ENCODE measurements at places on chromosomes 11 and 22.

- no peak for DNase-seq
Observed at GRCh38 chr22:45428391-45429385, 15.2 kb downstream of the RIBC2 start.

DNA sequence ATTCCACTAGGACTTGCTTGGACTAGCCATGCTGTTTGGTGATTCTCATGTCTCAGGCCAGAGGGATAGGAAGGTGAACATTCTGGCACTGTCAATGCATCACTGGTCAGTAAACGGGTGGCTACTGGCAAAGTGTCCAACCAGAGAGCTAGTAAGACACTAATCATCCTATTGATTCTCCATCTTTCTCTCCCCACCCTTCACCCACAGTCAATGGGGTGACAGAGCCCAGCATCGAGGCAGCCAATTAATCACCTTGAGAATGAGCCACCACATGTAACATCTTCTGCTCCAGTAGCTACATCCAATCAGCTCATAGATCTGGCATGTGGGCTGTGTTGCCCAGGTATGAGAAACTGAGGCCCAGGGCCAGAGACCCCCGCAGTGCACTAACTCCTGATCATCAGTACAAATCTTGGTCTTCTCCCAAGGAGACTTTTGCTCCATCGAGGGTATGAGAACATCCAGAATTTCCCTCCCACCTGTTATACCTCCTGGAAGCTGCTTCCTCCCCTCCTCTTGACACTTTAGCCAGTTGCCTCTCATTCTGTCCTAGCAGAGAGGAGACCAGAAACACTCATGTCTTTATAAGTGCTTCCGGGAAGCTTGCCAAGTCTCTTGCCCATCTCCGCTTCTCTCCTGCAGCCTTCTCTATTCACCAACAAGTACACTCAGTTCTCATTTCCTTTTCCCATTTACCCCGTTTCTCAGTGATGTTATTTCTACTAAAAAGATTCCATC is 17.0 kb downstream of the HTR3A start:
- peak; percentile 74 for DNase-seq

GRCh38 chr11:34960277-34960676 is 43.9 kb downstream of the PDHX start:
- no peak for DNase-seq

- DNase-seq = no peak
Observed at GRCh38 chr11:113673550-113674396, 32.3 kb downstream of the TMPRSS5 start.

DNA sequence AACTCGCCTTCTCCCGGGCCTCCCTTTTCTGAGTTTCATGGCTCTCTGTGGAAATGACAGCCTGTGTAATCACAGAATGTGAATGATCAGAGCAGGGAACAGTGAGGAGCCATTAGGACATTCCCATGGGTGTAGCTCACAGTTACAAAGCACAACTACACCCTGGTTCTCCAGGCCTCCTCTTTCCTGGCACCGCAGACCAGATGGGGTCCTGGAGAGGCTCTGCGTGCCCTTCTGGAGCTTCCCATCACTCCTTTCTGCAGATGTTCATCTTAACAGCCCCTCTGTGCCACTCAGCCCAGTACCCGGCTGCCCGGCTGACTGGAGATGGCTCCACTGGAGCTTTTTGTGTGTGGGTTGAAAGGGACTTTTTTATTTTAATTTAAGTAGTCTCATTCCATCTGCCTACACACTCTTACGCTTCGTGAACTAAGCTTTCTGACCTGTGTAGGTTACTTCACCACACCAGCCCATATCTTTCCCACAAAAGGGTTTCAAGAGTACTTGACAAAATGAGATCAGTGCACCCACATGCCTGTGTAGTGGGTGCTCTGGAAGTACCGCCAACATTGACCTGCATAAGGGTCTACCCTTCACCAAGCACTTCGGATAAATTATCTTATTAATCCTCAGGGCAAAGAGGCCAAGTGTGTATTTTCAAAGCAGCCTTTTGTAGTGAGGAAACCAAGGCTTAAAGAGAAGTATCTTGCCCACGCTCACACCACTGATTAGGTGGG is 29.8 kb downstream of the SREBF2 start:
- DNase-seq = peak; percentile 13
